ENCODE measurements at places on chromosomes 12 and 14.

- no peak for DNase-seq
Observed at GRCh38 chr14:64092940-64093339, 201.2 kb downstream of the ESR2 start.

DNA sequence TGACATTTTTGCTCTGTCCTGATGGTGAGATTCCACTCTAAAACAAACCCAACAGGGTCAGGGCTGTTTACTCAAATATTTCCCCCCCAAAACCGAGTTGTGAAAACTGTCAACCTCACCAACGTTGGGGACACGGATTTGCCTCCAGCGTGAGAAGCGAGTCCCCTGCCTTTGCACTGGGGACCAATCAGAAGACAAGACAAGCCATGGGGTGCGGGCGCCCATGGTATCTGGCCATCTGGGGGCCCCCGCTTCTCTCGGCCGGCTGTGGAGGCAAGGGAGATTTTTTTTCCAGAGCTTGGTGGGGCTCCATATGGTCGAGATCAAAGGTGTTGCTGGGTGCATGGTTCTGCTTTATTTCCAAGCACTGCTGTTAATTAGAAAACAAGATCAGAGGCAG is 272.1 kb downstream of the BCL11B start:
- no peak for DNase-seq

- no peak for DNase-seq
Observed at GRCh38 chr12:47828976-47829482, 9.3 kb upstream of the HDAC7 start.

DNA sequence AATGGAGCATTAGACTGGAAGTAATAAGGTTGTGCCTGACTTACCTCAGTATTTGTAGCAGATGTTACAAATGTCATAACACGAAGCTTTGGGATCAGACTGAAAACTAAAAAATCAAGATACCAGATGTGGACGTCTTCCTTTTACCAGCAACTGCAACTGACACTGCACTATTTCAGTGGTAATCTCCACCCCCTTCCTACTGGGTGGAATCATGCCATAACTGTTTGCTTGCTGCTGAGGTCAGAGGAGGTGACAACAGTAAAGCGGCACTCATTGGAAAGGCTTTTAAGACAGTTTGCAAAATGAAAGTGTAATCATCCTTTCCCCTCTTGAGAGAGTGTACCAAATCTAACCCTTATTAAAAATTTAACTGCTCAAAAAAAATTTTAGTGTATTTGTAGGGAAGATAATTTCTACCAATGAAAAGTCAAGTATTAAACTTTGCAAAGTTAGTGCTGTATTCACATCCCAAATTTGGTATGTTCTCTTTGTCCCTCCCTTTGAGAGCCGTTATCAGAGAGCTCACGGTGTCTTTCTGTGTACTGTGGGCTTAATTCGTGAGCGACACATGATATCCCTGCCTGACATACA is 420.7 kb downstream of the NPAS3 start:
- DNase-seq = no peak

GRCh38 chr12:4584896-4585295 is 22.9 kb downstream of the DYRK4 start:
- no peak for DNase-seq

DNA sequence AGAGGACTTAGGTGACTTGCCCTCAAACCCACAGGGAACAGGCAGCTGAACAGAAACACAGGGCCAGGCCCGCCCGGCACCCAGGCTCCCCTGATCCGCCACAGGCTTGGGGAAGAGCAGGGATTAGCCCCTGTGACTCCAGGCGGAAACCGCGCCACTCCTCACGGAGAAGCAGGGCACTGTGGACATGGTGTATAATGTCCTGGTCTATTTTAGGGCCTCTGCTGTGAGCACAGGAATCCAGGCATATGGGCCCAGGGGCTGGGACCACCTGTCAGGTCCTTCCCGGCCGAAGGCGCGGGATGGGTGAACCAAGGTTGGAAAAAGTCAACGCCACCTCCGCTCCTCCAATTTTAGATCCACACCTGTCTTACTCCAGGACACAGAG is 34.6 kb upstream of the MEG3 start:
- no peak for DNase-seq

DNA sequence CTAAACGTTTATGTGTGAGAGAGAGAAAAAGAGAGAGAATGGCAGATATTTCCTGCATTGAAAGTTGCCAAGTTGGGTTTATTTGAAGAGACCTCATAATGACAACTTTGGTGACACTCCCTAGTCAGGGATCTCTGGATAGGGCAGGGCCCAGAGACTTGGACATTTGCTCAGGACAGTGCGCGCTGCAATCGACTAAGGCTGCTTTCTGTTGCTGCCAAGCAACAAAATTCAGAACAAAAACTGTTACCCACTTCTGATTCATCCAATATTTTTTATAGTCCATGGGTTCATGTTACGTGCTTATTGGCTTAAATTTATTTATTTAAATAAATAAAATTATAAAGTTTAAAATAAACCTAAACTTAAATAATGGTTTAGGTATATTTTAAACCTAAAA is 34.2 kb downstream of the PTGER2 start:
- DNase-seq = no peak

DNA sequence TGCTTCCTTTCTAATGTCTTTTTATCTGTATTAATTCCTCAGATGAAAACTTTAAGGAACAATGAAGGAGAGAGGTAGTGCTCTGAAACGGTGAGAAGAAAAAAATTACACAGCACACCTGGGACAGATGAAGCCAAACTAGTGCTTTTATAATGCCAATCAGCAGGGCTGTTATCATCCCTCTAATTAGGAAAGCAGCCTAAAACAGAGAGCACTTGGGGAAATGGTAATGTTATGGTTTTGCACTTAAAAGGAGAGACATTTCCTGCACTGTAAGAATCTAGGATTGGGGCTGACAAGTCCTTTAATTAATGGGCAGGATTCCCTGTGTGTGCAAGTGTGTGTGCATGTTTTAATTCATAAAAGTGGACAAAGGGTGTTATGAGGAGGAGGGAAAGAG is 4.8 kb upstream of the LMO3 start:
- DNase-seq = no peak

DNA sequence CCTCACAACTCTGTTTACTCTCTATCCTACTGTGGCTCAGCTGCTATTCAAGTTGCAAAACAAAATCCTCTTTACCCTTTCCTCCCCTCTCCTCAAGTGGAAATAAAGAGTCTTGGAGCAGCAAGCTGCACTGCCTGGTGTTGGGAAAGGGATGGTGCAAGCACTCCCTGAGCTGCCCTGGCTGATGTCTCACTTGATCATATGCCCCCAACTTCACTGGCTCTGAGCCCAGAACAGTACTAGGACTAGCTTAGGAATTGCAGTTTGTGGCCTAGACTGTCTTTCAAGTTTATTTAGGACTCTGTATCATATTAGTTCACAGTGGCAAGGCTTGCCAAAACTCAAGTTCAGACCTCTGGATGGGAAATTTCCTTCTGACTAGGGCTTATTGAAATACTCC is 1683.8 kb upstream of the SEL1L start:
- no peak for DNase-seq

DNA sequence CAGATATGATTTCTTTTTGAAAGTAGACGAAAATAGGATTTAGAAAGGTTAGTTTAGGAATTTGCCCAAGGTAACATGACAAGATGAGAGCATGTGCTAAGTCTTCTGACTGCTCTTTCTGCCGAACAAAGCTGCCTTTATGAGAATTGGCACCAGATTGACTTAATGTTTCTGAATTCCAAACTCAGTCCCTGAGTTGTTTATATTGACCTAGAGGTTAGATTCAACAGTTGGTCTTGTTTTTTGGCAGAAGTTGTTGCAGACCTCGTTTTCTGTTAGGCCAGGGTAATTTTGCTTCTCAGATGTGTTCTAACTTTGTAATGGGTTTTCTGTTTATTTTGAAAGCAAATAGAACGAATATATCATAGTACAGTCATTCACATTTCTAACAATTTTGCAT is 61.5 kb upstream of the LRTM2 start:
- no peak for DNase-seq

GRCh38 chr14:89443042-89443629 is 26.1 kb upstream of the FOXN3 start:
- DNase-seq = no peak

GRCh38 chr14:77243853-77244252 is 27.2 kb downstream of the NGB start:
- DNase-seq = no peak

DNA sequence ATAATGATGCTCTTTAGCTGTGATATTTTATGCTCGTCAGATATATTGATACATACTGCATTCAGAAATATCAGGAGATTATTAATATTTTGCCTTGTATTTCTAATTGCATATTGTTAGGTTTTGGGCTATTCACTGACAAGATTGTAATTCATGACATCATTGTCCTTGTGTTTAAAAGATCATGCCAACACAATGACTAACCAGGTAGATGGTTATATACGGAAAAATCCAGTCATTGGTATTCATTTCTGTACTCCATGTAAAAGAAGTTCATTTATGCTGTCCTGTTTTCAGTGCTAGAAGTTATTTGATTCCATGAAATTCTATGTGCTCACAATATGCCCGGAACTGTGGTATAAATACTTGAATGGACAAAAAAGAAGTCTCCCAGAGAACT is 107.5 kb downstream of the KITLG start:
- DNase-seq = no peak

DNA sequence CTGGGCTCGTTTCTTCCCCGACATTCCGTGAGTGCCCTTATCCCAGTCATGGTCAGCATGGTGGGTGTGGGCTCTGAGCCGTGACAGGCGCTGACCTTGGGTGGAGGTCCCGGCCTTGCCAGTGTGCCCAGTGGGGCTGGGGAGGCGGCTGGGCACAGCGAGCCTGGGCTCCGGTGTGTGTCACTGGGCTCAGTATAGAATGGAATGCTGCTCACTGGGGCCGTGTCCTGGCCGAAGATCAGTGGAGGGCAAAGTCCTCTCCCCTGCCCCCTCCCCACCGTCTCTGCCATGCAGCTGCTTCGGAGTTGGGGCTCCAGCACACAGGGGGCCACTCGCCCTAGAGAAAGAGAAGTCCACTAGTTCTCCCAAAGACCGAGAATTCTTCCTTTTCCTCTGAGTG is 164.4 kb downstream of the TSPAN9 start:
- DNase-seq = no peak

DNA sequence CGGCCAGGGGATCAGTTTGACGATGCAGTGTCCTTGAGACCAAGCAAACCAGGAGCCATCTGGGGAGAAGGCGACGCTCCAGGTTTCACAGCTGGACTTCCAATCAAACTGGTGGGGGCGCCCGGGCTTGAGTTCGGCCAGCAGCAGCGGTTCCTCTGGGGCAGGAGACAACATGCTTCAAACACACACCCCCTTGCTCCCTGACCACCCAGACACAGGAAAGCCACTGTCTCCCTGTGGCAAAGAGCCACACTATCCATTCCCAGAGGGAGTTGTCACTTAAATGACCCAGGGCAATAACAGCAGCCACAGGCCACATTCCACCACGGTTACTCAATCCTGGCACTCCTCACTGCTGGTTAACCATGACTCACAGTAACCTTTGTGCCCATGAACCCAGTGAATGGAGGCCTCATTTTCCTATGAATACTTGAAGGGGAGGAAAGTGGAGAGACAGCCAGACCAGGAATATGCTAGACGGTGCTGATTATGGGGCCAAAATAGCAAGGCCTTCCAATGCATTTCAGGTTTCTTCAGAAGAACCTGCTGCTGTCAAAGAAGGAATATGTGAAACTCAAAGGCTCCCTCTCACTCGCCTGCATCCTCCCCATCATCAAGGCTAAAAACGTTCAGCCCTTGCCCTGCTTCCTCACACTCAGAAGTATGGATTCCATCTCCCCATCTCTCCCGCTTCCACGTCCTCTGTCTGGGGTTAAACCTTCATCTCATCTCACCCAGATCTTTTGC is 8.5 kb downstream of the WSB2 start:
- no peak for DNase-seq

DNA sequence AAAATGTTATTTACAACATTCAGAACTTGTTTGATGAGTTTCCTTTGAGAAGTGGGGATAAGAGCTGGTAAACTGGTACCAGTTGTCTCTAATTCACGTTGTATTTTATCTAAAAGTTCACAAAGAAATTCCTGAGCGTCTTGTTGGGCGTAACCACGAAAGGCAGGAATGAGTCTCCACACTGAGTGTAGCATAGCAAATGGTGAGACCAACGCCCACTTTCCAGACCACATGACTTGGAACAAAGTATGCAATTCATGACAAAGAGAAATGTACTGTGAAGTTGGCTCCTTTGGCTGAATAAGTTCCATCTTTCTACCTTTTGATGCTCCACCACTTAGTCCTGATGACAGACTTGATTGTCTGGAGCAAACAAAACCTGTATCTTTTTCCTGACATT is 18.4 kb downstream of the USP44 start:
- DNase-seq = no peak

GRCh38 chr12:56220611-56221231 is 1.0 kb downstream of the RNF41 start:
- DNase-seq = no peak

DNA sequence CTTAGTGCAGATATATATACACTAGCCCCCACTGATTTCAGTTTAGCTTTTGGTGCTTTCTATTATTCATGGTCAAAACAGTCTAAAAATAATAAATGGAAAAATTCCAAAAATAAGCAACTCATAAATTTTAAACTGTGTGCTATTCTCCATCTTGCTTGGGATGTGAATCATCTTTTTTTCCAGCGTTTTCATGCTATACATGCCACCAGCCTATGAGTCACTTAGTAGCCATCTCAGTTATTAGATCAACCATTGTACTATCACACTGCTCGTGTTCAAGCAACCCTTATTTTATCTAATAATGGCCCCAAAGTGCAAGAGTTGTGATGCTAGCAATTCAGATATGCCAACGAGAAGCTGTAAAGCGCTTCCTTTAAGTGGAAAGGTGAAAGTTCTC is 73.9 kb upstream of the KRR1 start:
- no peak for DNase-seq
